ENCODE measurements at places on chromosomes 2 and 18. TPM values are rescaled to one million over a fixed set of nuclear protein-coding genes. Genes with fewer than 3 reads are reported as not detected.

The ANKRD53 gene
- total RNA-seq: 0.83 TPM

The FTCDNL1 gene
- 3.3 TPM for total RNA-seq

The TMEM18 gene
- total RNA-seq: 32.7 TPM

The VIT gene
- 2.3 TPM for total RNA-seq

The DCC gene
- total RNA-seq: 2.5 TPM

The AQP12B gene
- not detected for total RNA-seq

The ANKRD30BL gene
- not detected for total RNA-seq

The AQP12A gene
- not detected for total RNA-seq

The MYO5B gene
- total RNA-seq: not detected

The RAPGEF4 gene
- 0.66 TPM for total RNA-seq

Data from smooth muscle cell of trachea (primary cell).